Bone marrow (tissue), 2 donors: ENCODE measurements at places on chromosomes 13 and 19.

GRCh38 chr19:38024992-38025908 is 118.2 kb downstream of the SIPA1L3 start:
- no peak for DNase-seq

DNA sequence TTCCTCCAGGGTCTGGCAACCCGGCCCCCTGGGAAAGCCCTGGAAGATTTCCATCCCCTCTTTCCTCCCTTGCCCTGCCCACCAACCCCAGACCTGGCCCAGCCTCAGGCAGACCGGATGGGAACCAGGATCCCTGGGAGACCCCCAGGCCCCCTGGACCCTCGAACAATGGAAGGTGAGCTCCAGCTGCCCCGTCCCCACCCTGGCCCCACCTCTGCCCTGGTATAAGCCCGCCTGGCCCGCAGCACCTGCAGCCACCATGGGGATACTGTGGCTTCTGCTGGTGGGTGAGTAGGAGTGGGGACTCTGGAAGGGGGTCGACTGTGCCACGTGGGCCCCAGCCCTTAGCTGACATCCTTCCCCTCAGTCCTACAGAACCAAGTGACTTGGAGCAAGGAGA is 32.4 kb downstream of the HPN start:
- no peak for DNase-seq

DNA sequence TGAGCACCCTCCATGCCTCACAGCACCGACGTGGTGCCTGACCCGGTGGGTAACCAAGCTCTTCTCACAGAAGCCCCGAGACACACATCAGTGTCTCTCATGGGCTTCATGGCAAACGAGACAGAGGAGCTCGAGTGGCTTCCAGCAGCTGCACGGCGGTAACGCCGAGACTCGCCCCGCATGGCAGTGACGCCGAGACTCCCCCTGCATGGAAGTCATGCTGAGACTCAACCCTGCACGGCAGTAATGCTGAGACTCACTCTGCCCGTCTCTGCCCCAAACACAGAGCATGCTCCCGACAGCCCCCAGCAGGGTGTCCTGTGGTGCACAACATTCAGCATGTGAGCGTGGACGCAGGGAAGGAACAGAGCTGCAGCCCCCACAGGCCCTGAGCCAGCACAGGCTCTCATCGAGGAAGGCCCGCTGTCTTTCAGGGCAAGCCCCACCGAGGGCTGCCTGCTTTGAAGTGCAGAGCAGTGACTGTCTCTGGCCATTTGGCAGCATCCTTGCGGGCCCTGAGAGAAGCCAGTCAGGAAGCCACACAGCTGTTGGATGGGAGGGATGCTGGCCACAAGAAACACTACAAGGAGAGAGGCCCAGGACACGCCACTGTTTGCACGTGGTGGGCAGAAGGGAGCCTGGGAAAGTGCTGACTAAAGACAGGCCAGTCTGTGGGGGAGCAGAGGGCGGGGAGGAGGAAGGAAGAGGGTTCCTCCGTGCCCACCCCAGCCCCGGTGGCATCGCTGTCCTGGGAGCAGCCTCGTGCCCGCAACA is 9.5 kb downstream of the GAS6 start:
- DNase-seq: peak; percentile 74

- no peak for DNase-seq
These were observed 12.8 kb upstream of the MAP2K2 start for GRCh38 chr19:4136680-4137088.

DNA sequence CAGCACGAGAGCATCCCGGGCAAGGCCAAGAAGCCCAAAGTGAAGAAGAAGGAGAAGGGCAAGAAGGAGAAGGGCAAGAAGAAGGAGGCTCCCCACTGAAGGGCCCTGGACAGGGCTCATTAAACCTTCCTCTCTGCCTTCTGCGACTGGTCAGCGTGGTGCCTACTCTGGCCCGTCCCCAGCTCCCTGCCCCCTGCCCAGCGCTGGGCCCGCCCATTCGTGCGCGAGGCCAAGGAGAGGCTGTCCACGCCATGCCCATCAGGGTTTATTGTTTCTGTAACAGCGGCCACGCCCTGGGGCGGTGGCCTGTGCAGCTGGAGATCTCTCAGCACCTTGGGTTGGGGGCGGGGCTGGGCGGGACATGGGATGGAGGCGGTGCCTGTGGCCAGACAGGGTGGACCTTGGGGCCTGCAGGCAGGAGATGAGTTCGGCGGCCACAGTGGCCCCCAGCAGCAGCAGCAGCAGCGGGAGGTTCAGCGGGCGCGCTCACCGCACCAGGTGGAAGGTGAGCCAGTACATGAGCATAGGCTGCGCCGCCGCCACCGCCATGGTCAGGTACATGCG is 897 bp downstream of the C19orf33 start:
- no peak for DNase-seq

DNA sequence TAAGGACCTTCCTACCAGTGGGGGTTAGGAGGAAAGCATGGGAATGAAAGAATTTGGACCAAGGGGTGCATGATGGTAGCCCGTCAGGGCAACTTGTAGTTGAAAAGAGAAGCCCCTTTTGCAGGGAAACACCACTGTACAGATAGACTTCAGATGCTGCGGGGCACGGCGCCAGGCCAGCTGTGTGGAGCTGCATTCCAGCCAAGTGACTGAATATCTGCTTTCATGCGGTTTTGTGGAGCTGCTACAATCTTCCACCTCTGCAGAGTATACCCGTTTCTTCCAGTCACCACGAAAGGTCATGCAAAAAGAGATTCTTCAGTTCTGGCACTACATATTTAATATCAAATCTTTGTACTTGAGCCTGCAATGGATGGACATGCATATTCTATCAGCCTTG is 104.7 kb downstream of the RGCC start:
- DNase-seq: no peak

DNA sequence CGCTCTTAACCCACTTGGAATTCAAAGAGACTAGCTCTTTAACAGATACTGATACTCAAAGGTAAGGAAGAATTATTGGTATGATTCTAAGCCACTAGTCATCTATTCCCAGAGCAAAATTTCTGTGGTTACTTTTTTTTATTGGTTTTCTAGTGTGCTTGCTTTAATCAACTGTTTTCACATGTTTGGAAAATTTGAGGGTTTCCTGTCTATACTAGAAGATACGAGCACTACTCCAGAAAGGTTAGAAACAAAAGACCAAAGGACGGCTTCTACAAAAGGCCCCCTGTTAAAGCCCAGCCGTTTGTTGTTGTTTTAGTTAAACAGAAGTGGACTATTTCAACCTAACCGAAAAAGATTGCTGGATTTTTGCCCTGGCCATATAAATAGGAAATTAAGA is 18.5 kb upstream of the LPAR6 start:
- DNase-seq: peak; percentile 34

DNA sequence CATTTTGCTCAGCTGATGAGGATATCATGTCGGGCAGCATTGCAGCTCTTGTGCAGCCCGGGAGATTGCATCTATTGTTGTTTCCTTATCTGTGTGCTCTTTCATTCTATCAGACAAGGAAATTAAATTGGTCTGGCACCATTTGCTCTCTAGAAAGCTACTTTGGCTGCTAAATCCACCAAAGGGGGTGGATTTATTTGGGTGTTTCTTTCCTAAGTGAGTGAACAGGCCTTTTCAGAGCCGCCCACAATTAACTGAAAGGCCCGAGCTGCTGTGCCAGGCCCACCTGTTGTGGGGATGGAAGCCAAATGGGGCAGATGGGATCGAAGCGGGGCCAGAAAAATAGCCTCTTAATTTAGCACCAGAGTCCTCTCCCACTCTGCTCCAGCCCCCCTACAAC is 99.4 kb downstream of the DNAJC15 start:
- no peak for DNase-seq

- no peak for DNase-seq
These were observed 1.2 kb upstream of the ARID3A start for GRCh38 chr19:924553-925086.

GRCh38 chr13:31134039-31134711 is 27.5 kb downstream of the HSPH1 start:
- no peak for DNase-seq

DNA sequence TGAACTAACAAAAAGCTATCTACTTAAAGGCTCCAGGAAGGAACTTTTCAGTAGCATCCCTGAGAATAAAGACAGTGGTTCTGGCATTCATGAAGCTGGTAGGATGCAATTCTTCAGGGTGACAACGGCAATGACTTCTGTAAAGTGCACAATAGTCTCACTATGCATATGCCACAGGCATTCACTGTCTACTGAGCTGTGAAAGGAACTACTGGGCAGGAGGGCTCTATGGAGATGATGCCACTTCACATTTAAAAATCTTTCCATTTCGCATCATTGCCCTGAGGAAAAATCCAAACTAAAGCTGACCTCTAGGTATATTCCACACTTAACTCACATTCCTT is 2020.6 kb upstream of the PCDH20 start:
- no peak for DNase-seq

GRCh38 chr13:25268561-25268960 is 18.7 kb downstream of the MTMR6 start:
- no peak for DNase-seq

GRCh38 chr13:45433381-45433790 is 15.2 kb upstream of the SLC25A30 start:
- DNase-seq: no peak
